ENCODE measurements at places on chromosomes 13 and 19.

DNA sequence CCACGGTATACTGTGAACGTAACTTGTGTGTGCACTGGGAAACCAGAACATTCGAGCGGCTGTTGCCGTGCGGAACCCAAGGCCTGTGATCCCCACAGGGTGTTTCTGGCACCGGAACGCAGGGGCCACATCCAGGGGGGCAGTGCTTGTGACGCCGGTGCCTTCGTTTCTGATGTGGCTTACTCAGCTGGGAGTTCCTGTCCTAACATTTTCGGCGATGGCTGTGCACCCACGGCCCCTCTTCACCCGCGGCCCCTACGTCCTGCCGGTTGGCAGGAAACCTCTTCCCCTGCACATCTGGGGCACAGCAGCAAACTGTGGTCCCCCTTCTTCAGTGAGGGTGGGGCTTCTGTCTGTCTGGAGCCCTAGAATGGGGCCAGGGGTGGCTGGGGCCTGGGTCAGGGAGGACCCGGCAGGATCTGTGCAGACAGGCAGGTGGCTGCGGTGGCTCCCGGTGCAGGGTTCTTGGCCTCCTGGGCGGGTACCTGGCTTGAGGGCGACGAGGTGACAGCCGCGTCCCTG is 26.2 kb downstream of the CSNK1G2 start:
- no peak for DNase-seq

DNA sequence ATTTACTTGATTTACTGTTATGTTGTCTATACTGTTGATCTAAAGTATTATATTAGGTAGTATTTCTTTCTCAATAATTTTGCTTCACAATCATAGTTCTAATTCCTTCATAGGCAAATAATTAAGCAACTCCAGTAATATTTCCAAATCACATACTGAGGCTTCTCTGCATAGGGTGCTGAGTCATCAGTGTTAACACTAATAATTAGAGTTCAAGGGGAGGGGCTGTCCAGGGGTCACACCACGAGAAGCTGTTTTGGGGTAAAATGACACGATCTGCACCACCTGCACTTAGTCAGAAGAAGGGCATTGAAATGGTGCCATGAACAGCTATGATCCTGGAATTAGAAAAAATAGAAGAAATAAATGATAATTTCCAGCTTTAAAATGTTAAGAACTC is 1230.9 kb upstream of the SLC10A2 start:
- no peak for DNase-seq

- no peak for DNase-seq
Observed at GRCh38 chr13:61423915-61424314, 8.3 kb upstream of the PCDH20 start.

DNA sequence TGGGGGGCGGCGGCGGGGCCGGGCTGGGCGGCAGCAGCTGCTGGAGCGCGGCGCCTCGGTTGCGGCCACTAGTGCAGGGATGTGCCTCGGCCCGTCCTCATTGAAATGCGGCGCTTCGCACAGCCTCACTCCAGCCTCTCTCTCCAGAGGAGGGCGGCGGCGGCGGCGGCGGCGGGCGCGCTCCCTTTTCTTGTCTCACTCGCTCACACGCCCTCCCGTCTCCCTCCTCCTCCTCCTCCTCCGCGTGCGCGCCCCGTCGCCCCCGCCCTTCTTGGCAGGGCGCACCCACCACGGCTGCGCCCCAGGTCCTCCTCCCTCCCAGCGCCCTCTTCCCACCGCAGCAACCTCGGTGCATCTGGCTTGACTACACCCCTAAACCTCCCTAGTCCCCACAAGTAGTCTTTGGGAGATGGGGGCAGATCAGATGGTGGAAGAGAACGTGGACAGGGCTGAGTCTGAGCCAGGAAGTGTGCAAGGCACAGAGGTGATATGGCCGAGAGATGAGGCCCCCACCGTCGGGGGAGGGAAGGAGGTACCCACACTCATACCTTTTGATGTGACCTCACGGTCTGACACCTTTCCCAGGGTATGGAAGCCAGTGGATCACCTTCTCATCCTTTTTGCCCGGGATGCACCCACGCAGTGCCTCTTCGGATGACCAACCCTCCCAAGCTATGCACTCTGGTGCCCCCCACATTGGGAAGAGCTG is at the start of gene DCLK1:
Gene DCLK1, minus strand, starts transcription at position 161 of the 709 bp plus-strand sequence.
- peak; percentile 10 for DNase-seq

GRCh38 chr19:27971071-27971470 is 1241.9 kb downstream of the UQCRFS1 start:
- DNase-seq: no peak

Measured in AG09319 (cell line).